A549 treated with AZD2906 at 1 μM for 4 hours (cell line): ENCODE measurements at places on chromosomes 13 and 19. TPM values are rescaled to one million over a fixed set of nuclear protein-coding genes. Genes with fewer than 3 reads are reported as not detected.

The SIGLEC10 gene
- total RNA-seq = 0.02 to 0.03 TPM in 2 of 5 replicates, not detected in the others

The RAB8A gene
- 47.7 to 103 TPM (median 50.2 TPM) in 5 replicates for total RNA-seq

The NFIX gene
- total RNA-seq = 3.2 to 4.0 TPM (median 3.5 TPM) in 5 replicates

The OR10H2 gene
- total RNA-seq = not detected in 5 replicates

The ACP7 gene
- total RNA-seq = 0.05 to 0.10 TPM (median 0.05 TPM) in 4 of 5 replicates, not detected in the other

The PLPPR3 gene
- 3.1 to 5.0 TPM (median 4.7 TPM) in 5 replicates for total RNA-seq

The CAMSAP3 gene
- total RNA-seq = 4.8 to 6.6 TPM (median 6.4 TPM) in 5 replicates

The IFNL2 gene
- not detected in 5 replicates for total RNA-seq

The CGB1 gene
- total RNA-seq = not detected in 5 replicates

The TTC9B gene
- total RNA-seq = 0.20 to 0.61 TPM (median 0.49 TPM) in 5 replicates

The LHB gene
- total RNA-seq = not detected in 5 replicates

The NOTCH3 gene
- total RNA-seq = 12.7 to 20.0 TPM (median 17.7 TPM) in 5 replicates

The ZNF439 gene
- total RNA-seq = not detected in 5 replicates

The IZUMO2 gene
- total RNA-seq = not detected in 5 replicates

The TIMM50 gene
- total RNA-seq = 176 to 224 TPM (median 211 TPM) in 5 replicates

The CYP4F8 gene
- not detected in 5 replicates for total RNA-seq
